GM23338 (cell line): ENCODE measurements at places on chromosomes 12 and 14. TPM values are rescaled to one million over a fixed set of nuclear protein-coding genes. Genes with fewer than 3 reads are reported as not detected.
A peak's percentile ranks its signal among the peaks of the same experiment; 100 is the strongest.

KRT72 gene
- total RNA-seq, result not detected in 2 replicates

B3GNT4 gene
- 0.80 and 0.89 TPM in 2 replicates for total RNA-seq

- peak; percentile 89 for DNase-seq
Observed at GRCh38 chr14:99729991-99730875, 46.1 kb downstream of the CYP46A1 start.

DNA sequence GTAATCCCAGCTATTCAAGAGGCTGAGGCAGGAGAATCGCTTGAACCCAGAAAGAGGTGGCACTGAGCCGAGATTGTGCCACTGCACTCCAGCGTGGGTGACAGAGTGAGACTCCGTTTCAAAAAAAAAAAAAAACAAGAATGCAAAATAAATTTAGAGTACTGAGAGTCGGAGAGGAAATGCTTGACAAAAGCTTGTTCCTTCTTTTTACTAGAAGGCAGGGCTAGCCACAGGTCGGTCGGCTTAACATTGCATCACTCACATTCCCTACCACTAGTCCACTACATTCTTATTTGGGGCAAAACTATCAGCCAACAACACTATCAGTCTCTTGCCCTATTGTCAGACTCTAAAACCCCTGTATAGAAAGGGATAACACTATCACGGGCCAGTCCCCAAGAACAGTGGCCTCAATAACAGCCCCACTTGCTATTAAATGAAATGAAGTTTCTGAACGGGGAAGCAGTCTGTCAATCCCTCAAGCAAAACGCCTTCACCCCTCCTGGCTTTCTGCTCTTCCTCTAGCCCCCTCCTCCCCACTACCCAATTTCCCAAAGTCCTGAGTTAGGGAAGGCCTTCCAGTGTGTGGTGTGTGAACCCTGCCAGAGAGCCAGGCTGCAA is 1.0 kb downstream of the RNF41 start:
- DNase-seq, result peak; percentile 52

GRCh38 chr12:80382254-80382653 is 61.8 kb upstream of the PTPRQ start:
- no peak for DNase-seq

GRCh38 chr14:28877923-28878322 is 111.3 kb downstream of the FOXG1 start:
- DNase-seq, result no peak

DNA sequence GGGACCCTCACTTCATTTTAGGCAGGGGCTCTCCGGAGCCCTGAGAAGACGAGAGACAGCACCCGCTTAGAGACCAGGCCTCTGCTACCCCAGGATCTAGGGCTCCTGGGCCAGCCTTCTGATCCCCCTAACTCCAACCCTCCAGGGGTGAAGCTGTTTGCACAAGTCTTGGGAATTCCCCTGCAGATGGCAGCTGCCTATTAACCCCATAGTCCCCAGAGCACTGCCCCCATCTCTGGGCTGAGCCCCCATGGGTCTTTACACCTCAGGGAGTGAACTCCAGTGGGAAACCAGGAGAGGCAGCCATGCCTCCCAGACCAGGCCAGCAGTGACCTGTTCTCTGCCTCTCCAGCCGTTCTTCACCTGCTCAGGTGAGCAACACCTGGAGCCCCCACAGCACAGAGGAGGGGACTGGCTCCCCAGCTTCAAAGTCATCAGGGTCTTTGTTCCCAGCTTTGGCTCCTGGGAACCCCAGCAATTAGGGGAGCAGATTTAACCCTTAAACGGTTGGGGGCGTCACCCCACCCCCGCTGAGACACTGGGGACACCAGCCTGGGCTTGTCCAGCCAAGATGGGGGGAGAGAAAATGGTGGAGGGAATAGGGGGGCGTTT is 2.3 kb downstream of the WNT10B start:
- DNase-seq, result peak; percentile 63

GRCh38 chr14:92650581-92651105 is 97.8 kb downstream of the LGMN start:
- DNase-seq, result no peak

DNA sequence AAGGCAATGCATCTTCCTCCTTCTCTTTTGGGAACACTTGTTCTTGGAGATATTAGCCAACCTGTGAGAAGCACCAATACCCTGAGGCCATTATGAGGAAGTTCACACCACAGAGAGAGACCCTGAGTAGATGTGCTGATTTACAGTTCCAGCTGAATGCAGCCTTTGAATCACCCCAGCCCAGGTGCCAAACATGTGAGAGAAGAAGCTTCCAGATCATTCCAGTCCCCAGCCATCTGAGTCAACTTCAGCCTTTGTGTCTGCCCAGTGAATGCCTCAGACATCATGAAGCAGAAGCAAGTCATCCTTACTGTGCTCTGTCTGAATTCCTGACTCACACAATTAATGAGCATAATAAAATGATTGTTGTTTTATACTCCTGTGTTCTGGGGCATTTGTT is 25.1 kb downstream of the C12orf42 start:
- no peak for DNase-seq
